Activated naive CD4-positive, alpha-beta T cell (primary cell): ENCODE measurements at places on chromosomes 5 and 9.

DNA sequence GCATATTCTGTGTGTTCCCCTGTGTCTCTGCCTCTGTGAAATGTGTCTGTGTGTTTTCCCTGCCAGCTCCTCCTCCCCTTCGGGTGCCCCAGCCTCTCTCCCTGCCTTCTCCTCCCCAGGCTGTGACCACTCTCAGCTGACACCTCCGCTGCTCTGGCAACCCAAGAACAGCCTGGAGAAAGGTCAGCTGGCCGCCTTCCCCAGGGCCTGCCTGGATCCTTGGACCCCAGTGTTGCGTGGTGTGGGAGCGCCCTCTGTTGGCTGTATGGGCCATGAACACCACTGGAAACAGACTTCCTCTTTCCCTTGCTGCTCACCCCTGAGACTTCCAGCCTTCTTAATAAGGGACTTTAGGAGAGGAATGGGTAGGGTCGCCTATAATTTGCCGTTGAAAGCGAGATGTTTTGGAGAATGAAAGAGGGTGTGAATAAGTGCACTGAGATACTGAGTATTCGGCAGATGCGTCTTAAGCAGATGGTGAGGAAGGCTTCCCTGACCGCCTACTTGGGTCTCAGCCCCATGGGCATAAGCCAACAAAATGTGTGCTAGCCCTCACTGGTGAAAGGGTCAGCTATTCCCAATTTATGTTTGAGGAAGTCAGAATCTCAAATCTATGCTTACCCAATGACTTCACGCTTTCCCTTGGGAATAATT, 114.9 kb upstream of the TRIM32 start:
- no peak for DNase-seq

- no peak for DNase-seq
Observed at GRCh38 chr9:7507566-7508270, 291.9 kb downstream of the DMAC1 start.

DNA sequence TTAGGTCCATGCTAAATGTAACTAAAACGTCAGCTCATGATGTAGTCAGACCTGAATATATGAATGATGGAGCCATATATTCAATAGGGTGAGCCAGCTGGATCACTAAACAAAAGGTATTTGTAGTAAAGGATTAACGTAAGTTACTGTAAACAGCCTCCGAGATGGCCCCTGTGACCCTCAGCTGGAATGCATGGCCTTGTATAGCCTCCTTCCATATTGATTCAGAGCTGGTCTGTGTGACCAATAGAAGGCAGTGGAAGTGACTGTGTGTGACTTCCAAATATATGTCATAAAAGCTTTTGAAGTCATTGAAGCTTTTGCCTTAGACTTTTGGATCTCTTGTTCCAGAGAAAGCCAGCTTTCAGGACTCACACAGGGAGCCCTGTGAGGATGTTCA, 154.4 kb upstream of the CHD1 start:
- DNase-seq = no peak

- no peak for DNase-seq
Observed at GRCh38 chr5:95555553-95555952, 652 bp downstream of the ARSK start.
